ENCODE measurements at places on chromosomes 2 and 18. TPM values are rescaled to one million over a fixed set of nuclear protein-coding genes. Genes with fewer than 3 reads are reported as not detected.

Gene RIT2
- total RNA-seq: 0.39 TPM

Gene SLC11A1
- total RNA-seq: 30.0 TPM

Gene DLGAP1
- total RNA-seq: 20.1 TPM

Gene AQP12B
- total RNA-seq: not detected

Gene TFCP2L1
- total RNA-seq: 2.0 TPM

Gene MOCOS
- 27.0 TPM for total RNA-seq

Gene IL37
- not detected for total RNA-seq

Gene GYPC
- 125 TPM for total RNA-seq
